Vagina (tissue), 2 donors: ENCODE measurements at places on chromosomes 7 and 10.

GRCh38 chr10:72793752-72794151, 99.8 kb upstream of the OIT3 start:
- DNase-seq = no peak

DNA sequence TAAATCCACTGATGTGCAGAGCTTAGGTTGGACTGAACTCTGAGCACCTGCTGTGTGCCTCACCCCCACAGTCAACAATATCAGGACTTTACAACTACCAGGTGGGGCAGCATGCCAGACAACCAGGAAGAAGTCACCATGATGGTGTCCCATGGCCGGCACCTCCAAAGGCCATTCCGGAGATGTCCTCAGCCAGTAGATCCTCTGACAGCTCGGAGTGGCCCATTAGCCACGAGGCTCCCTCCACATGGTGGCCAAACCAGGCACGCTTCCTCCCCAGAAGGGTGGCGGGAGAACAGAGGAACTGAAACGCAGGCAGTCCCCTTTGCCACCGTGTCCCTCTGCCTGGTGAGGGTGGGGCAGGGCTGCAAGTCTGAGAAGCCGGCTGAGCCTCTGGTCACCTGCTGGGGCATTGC, 390.0 kb downstream of the TNS3 start:
- no peak for DNase-seq

- DNase-seq = no peak
These were observed 14.9 kb downstream of the DUSP5 start for GRCh38 chr10:110512461-110513187.

DNA sequence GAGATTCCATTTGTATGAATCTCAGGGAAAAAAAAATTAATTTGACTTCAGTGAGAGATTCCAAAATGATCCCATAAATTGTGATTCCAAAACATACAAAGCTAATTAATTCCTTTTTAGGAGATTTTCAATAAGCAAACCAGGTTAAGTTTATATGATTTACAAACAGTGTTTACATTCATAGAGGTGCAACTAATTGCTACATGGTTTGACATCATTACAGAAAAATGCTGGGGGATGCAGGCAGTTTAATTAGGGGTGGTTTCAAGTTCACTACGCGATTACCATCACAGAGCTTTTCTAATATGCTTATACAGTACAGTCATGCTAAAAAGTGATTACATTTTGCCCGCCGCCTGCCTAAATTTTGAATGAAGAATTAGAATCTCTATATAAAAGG, 143.2 kb upstream of the MGMT start:
- no peak for DNase-seq

DNA sequence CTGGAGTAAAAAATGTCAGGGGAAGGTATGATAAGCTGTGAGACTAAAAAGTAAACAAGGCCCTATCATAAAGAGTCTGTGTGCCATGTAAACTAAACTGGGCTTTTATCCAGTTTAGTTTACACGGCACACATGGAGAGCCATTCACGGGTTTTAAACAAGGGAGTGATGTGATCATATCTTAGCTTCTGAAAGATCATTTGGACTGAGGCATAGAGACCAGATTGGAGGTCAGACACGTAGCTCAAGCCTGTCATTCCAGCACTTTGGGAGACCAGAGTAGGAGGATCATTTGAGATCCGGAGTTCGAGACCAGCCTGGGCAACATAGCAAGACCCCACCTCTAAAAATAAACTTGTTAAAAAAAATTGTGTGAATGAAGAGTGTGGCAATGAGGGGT, 50.1 kb downstream of the SKIDA1 start:
- DNase-seq = no peak

GRCh38 chr7:82617156-82617555, 173.6 kb upstream of the CACNA2D1 start:
- no peak for DNase-seq

DNA sequence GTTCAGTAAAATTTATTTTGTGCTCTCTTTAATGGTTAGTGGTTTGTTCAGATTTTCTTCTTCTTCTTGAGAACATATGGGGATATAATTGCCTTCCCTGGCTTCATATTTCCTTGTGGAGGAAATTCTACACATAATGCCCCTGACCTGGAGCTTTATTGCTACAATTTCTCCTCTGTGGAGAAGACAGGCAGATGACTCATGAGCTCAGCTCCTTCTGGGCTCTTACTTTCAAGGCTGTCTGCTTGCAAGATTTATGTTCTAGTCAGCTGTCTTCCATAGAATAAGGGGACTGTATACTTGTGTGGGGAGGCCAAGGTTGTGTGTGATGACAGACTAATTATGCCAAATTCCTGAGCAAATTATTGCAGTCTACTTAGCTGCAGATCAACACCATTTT, 1.6 kb downstream of the LRRD1 start:
- no peak for DNase-seq

GRCh38 chr7:4641091-4641666, 40.9 kb upstream of the FOXK1 start:
- peak; percentile 93 for DNase-seq

DNA sequence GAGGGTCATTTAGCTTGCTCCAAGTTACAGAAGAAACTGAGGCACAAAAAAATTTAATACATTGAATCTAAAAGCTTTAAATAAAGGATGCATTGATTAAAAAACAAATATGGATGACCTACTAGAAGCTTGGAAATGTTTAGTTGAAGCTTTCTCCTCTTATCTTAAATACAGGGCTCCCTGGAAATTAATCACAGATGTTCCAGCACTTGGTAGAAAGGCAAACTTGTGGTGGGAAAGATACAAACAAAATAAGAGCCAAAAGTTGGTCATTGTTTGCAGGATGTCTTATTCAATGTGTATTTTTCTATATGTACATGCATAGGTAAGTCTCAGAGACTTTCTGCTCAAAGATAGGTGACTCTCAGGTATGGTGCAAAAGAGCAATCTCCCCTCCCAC, 40.7 kb upstream of the LYZL1 start:
- DNase-seq = no peak

DNA sequence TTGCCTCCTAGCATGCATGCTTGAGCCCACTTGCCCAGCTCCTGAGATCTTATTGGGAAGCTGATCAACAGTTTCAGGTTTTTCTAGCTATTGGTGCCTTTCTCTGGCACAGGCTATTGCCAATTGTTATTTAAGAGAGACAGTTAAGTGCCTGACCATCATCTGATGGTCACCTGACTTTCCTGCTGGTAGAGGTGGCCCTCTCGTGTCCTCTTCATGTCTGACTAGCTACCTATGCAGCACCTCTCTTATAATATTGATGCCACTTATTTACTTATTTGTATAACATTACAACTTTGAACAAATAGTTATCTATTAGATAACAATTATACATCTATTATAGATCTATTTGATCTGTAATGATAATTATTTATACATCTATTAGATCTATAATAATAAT, 205.9 kb upstream of the SEMA3D start:
- no peak for DNase-seq

DNA sequence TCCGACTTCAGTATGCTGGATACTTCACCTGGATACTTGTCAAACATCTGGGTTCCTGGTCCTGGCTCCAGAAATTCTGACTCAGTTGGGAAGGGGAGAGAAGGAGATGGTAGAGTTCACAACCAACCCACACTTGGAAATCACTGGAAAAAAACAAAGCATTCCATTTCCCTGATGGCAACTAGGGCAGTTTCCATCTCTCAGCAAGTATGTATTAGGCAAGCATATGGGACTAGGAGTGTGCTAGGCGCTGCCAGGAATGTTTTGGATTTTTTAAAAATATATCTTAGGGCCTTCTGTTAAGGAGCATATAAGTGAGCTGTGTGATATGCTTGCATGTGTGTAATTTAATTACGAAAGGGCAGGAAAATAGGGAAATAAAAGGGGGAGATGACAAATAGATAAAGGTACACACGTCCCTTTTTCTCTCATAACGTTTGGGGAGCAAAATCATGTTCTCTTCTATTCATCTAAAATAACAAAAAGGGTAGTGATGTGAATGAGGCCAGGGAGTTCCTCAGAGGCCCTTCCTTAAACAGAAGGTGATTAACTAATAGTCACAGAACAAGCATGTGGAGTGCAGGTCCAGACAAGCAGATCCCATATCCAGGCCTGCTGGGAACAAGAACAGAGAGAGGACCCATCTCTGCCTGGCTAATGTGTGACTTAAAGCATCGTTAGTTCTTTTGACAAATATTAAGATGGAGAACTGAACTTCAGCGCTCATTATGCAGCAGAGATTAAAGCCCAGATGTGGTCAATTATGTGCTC, 64.5 kb upstream of the NFE2L3 start:
- DNase-seq = no peak

- DNase-seq = no peak
These were observed 75.5 kb upstream of the RPA3 start for GRCh38 chr7:7793921-7794320.

DNA sequence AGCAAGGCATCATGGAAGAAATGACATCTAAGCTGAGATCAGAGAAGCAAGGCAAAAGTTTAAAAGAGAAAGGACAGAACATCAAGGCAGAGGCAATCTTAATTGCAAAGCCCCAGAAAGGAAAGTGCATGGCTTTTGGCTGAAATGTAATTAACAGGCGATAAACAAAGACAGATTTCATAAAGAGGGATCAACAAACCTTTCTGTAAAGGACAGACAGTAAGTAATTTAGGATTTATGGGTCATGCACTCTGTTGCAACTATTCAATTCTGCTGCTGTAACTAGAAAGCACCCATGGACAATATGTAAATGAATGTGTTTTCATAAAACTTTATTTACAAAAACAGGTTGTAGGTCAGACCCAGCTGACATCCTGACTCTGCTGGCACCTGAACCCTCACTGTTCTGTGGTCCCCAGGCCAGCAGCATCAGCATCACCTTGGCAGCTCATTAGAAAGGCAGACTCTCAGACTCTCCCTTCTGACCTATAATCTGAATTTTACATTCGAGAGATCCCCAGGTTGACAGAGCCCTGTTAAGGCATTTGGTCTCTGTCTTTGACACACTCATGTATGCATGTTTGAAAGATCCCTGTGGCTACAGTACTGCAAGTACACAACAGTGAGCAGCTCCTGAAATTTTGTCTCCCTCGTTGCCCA, 362.9 kb upstream of the NFE2L3 start:
- no peak for DNase-seq

DNA sequence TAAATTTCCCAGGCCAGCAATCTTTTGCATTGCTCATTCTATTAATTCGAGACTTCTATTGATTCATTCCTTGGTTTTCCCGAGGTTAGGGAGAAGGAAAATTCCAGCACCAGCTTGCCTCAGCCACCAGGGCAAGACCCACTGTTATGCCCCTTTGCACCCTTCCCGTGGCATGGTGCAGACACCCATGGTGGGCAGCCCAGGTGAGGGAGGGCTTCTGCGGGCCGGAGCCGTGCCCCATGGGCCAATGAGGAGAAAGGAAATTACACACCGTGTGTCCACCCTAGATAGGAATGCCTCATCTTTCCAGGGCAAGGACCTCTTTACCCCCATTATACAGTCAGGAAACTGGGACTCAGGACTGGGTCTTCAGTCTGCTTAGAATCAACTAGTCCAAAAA, 4.5 kb upstream of the GRID1 start:
- no peak for DNase-seq

GRCh38 chr10:68812420-68812819, 14.9 kb upstream of the STOX1 start:
- no peak for DNase-seq

DNA sequence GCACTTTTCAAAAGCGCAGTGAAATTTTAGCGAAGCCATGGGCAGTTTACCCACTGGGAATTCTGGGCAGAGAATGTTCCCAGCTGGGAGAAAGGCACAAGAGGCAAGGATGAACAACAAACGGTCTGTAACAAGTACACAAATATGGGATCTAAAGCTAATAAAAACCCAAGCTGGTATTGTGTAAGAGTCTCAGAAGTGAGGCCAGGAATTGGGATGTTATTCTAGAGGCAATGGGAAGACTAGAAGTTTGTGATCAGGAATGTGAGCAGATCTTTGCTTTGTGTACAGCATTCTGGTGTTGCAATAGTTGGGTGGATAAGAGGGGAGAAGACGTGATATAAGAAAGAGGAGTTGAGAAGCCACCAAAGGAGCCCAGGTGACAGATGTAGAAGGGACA, 15.0 kb downstream of the FZD9 start:
- no peak for DNase-seq

GRCh38 chr10:114581071-114581470, 77.0 kb downstream of the ABLIM1 start:
- no peak for DNase-seq

- DNase-seq = no peak
These were observed 95.9 kb upstream of the HGF start for GRCh38 chr7:81865754-81866153.

DNA sequence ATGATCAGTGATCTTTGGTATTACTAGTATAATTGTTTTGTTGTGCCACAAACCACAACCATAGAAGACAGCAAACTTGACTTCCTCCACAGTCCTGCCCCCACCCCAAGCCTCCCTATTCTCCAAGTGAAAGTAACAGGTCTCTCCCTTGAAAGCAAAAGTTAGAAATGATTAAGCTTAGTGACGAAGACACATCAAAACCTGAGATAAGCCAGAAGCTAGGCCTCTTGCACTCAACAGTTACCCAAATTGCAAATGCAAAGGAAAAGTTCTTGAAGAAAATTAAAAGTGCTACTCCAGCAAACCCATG, 7.5 kb downstream of the SAR1A start:
- no peak for DNase-seq

GRCh38 chr7:70774950-70775527, 356.9 kb upstream of the GALNT17 start:
- DNase-seq = no peak

- no peak for DNase-seq
These were observed 95.4 kb downstream of the TCF7L2 start for GRCh38 chr10:113045147-113046055.

DNA sequence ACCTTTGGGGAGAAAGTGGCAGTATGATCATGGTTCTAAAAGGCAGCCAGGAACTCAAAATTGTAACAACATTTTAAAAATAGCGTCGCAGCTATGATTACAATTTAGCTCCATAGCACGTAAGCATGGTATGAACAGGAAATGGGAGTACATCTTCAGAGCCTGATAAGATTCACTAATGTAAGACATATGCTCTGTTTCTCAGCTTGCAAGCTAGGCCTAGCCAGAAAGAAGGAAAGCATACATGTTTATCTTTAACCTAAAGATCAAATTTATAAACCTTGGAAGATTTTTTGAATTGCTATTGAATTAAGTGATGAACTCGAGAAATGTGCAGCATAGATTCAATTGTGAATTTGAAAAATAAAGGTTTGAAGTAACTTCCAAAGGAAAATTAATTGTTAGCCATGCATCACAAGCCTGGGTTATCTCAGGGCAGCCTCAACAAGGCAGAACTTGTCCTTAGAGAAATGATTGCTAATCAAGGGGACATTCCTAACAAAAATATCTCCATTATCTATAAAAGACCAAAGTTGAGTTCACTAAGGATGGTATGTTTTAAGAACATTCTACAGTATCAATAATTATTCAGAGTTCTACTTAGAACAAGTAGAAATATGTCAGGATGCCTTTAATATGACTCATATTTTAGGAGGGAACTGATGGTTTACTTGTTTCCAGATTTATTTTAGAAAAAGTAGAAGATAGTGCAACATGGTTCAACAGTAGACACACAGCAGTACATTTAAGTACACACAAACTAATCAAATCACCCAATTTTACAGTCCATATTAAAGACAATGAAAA, 38.8 kb upstream of the SEPTIN7 start:
- DNase-seq = no peak
